ENCODE measurements at places on chromosomes 5 and 9. TPM values are rescaled to one million over a fixed set of nuclear protein-coding genes. Genes with fewer than 3 reads are reported as not detected.
A peak's percentile ranks its signal among the peaks of the same experiment; 100 is the strongest.

ZNF474 gene
- 4.9 TPM for total RNA-seq

DNA sequence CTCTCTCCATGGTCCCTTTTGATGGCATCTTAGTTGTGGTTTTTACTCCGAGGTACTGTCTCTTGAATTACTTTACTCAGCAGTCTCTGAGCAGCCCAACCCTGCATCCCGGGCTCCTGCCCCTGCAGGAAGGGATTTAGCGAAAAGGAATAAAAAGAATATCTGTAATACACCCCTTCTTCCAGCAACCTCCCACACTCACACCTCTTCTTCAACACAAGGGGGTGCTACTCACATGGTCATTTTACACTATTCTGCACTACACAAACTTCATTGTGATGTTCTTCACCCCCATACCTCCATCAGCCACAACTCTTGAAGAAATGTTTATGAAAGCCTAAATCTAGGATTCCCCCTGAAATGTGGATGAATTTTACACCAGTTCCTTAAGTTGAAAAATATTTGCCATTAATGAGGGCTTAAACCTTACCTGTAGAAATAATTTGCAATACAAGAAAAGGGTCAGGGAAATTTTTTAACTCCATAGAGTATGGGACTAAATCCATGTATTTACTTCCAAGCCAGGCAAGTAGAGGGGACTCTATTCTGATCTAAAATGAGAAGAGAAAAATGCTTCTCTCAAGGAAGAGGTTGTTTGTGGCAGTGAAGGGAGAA lies 26.0 kb downstream of the TPD52L3 start:
- peak; percentile 33 for DNase-seq

DNA sequence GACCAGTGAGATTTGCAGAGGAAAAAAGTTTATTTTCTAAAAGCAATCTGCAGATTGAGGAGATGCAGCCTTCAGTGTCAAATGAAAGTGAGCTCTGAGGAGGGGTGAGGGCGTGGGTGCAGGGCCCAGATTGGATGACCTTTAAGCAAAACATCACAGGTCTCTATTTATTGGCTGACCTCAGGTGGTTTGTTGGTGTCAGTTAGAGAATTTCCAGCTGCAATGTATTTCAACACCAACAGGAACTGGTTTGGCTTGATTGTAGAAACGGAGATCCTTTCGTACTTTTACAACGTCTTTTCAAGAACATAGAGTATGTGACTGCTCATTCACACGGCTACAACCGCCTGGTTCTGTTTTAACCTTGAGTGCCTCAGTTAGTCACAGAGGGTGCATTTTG lies 1069.1 kb downstream of the EFNA5 start:
- DNase-seq, result no peak

DNA sequence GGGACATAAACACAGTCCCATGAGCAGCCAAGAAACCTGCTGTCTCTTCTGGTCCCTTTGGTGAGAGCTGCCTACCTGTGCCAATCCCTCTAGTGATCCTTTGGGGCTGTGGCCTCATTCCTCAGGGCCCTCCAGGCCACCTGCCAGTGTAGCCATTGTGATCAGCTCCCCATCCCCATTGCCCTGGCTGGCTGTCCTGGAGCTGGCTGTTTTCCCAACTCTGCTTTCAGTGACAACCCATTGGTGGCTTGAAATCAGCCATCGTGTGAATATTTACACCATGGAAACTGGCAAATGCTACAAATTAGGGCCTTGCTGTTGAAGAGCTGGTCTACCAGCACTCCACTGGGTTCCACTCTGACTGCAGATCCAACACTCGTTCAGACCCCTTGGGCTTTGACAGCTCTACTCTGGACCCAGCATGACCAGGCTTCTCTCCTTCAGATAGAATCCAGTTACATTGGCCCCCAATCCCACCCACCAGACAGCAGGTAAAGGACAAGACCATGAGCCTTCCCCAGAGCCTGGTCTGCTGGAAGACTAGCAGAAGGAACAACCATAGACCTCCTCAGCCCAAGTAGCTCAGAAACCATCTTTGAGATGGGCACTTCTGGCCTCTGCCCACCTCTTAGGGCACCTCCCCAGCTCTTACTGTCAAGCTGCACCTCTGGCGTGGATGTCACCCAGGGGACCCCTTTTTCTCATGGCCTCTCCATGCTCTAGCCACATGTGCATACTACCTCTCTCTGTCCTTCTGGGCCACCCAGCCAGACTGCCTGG lies 69.2 kb upstream of the NEK6 start:
- DNase-seq, result no peak

DNA sequence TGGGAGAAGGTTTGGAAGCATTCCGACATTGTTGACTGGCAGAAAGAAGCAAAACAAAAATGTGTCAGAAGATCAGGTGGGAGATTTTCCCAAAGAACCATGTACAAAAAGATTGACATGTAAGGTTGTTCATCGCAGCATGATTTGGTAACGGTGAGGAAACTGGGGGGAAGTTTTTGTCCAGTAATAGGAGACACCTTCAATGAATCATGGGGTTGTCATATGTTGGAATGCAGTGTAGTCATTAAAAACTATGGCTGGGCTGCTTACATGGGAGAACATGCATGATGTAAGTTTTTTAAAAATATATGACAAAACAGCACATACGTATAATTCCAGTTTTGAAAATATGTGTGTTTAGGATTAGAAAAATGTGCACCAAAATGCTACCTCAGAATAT lies 50.5 kb downstream of the HSD17B3 start:
- DNase-seq, result no peak

GRCh38 chr5:132267166-132267739 lies 9.8 kb downstream of the PDLIM4 start:
- no peak for DNase-seq

GRCh38 chr5:142087920-142088679 lies 20.5 kb upstream of the NDFIP1 start:
- DNase-seq, result no peak

DNA sequence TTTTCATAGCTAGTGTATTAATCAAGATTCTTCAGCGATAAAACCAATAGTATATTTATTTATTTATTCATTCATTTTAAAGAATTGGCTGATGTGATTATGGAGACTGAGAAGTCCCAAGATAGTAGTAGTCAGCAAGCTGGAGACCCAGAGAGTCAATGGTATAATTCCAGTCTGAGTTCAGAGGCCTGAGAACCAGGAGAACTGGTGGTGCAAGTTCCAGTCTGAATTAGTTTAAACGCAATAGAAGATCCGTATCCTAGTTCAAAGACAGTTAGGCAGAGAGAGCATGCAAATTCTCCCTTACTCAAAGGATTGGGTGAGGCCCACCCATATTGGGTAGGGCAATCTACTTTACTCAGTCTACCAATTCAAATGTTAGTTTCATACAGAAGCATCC lies 364.2 kb upstream of the RPS23 start:
- DNase-seq, result no peak

- DNase-seq, result peak; percentile 6
These were observed 29.8 kb downstream of the NR2F1 start for GRCh38 chr5:93612855-93613243.

DNA sequence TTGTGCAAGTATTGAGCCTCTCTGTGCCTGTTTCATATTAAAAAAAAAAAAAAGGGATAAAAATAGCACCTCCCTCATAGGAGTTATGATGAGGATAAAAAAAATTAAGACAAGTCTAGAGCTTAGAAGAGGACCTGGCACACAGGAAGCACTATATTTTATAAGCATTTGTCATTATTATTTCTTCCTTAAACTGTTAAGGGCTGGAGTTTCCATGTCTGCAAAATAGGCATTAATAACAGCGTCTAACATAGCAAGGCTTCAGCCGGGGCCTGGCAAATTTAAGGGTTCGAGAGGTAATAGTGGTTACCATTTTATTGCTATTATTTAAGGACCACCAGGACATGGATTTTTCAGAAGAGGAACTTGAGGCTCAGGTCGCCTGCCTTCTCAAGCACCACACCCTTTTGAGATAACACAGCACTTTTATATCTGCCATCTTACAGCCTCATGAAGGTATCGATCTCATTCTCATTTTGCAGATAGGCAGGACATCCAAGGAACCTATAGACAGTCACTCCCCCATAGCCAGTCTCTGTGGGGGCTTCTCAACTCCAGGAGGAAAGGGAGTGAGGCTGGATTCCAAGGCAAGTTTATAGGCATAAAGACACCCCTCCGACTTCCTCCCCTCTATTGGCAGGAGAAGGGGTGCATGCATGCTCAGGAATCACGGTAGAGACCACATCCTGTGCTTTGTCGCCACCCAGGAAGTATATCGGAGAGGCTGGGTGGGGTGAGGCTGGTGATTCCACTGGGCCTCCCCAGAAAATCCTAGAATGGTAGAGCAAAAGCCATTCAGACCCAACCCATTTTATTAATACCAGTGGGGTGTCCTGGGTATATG lies 2.4 kb downstream of the ANXA6 start:
- DNase-seq, result no peak

PCDHB13 gene
- total RNA-seq, result 0.93 TPM

DNA sequence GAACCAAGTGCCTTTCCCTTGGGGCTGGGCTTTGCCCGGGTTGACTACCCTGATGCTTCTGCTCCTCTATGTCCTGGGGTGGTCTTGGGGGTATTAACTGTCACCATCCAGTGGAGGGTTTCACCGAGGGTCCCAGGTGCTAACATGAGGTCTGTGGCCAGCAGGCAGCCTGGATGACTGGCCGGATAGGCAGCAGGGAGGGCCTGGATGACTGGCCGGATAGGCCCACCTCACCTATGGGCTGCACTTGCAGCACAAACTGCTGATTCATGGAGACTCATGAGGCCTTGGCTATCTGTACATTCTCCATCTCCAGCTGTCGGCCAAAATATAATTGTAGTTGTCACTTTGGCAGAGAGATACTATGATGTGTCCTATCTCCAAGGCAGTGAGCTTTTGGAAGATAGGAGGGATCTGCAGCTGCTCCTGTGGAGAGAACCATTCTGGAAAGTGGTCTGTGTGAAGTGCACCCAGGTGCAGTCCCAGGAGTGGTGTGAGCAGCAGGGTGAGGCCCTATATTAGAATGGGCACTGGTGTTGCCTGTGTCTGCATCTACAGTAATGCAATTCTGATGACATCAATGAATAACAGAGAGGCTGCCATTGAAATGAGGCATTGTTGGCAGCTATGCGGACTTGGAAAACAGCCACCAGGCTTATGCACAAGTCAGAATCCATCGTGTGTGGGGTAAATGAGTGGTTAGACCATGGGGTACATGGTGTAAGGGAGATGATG lies 26.3 kb upstream of the CDKN2AIPNL start:
- DNase-seq, result peak; percentile 14

C5orf58 gene
- total RNA-seq, result not detected

DNA sequence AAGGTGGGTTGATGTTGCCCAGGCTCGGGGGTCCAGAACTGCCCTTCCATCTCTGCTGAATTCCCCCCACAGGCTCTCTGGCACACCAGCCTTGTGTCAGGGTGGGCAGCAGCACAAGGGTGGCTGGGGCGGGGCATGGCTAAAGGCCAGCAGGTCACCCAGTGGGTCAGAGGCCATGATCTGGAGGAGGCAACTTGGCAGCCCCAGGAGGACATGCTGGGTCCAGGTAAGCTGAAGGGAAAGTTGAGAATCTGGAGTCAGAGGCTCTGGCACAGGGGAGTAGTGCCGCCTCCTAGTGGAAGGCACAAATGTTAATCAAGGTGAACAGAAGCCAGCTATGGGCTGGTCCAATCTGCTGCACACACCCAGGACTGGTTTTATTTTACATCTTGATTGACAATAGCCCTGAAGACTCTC lies 6.2 kb downstream of the TMEM8B start:
- DNase-seq, result no peak

GRCh38 chr9:114216081-114216480 lies 60.7 kb downstream of the COL27A1 start:
- no peak for DNase-seq

RBM27 gene
- total RNA-seq, result 9.4 TPM

DNA sequence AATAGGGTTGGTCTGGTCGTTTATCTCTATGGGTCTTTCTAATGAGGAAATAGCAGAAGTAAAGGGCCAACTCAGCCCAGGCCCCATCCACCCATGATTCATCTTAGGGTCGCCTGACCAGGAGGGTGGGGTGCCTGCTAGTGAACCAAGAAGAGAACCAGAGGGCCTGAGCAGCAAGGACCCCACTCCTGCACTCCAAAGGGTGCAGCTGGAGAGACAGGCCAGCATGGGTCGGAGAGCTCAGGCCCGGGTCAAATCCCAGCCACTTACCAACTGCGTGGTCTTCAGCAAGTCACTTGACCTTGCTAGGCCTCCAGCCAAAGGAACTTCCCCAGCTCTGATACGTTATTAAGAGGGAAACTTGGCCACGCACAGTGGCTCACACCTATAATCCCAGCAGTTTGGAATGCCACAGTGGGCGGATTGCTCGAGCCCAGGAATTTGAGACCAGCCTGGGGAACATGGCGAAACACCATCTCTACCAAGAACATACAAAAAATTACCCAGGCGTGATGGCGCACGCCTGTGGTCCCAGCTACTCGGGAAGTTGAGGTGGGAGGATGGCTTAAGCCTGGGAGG lies 4.3 kb downstream of the BBLN start:
- DNase-seq, result peak; percentile 16

C7 gene
- not detected for total RNA-seq

GRCh38 chr9:75891771-75892215 lies 1.3 kb downstream of the PCSK5 start:
- DNase-seq, result no peak

- DNase-seq, result peak; percentile 32
These were observed 254.7 kb upstream of the TRPC7 start for GRCh38 chr5:136620016-136620419.

DNA sequence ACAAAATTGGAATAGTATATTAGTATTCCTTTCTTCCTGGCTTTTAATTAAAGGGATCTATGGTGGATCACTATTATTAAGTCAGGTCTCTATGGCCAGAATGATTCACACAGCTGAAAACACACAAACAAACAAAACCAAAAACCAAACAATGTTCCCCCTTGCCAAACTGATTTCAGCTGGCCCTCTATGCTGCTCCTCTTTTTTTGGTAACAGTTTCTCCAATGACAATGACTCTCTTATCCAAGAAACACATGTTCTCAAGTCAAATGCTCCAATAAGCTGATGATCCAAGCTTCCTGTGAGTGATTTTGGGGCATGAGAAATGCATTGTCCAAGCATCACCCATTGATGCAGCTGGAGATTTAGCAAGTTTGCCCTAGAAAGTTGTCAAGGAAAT lies 193.4 kb upstream of the TUT7 start:
- no peak for DNase-seq

GZMA gene
- not detected for total RNA-seq

CBY3 gene
- not detected for total RNA-seq

- peak; percentile 1 for DNase-seq
These were observed 265.4 kb upstream of the VLDLR start for GRCh38 chr9:2356041-2356790.

TLE1 gene
- 40.6 TPM for total RNA-seq

DNA sequence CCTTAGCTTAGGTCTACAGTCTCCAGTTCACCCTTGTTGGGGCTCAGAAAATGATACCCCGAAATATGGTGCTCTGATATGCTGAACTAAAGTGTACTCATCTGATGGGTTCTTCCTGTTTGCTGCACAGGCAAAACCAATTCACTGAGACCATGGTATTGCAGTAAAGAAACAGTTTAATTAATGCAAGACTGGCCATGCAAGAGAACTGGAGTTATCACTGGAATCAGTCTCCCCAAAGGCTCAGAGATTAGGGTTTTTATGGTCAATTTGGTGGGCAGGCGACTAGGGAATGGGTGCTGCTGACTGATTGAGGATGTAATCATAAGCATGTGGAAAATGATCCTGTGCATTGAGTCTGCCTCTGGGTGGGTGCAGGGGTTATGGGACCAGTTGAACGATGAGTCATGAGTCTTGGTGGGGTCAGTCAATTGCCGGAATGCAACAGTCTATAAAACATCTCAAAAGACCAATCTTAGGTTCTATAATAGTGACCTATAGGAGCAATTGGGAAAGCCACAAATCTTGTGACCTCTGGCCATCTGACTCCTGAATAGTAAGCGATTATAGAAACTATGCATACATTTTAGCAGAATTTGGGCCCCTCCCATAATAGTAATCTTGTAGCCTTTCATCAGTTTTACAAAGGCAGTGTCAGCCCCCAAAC lies 113.0 kb upstream of the ANKRD55 start:
- DNase-seq, result peak; percentile 25

PPP2R2B gene
- 1.5 TPM for total RNA-seq
